ENCODE measurements at places on chromosomes 13 and 19.

- DNase-seq: no peak
Measured at GRCh38 chr19:4803736-4804695, 12.5 kb downstream of the FEM1A start.

DNA sequence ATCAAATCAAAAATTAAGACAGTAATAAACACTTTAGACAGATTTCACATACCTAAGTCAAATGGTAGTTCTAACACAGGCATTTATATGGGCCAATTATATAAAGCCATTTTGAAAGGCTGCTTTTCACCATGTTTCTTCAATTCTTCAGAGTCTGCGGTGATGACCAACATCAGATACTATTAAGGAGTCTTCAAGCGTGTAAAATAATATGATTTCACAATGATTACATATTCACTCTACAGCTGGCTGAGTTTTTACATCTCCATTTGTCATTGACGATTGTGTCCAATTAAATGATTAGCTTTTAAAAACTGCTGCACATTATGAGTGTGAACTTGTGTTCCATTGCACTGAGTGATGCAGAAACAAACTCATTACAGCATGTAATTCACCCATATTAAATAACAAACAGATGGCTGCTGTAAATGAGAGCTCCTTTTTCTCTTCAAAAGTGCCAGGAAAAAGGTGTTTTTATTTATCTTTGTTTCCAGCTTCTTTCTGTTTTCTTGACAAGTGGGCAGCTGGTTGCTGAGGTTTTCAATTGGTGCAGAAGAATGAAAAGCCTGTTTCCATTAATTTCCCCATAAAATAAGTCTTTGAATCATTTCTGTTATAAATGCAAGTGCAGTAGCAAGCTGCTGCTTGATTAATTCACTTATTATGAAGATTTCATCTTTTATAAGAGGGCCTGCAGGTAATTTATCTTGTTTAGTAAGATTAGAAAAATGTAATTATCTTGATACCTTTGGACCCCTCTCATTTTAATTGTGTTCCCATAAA is 676.1 kb upstream of the KLHL1 start:
- no peak for DNase-seq

DNA sequence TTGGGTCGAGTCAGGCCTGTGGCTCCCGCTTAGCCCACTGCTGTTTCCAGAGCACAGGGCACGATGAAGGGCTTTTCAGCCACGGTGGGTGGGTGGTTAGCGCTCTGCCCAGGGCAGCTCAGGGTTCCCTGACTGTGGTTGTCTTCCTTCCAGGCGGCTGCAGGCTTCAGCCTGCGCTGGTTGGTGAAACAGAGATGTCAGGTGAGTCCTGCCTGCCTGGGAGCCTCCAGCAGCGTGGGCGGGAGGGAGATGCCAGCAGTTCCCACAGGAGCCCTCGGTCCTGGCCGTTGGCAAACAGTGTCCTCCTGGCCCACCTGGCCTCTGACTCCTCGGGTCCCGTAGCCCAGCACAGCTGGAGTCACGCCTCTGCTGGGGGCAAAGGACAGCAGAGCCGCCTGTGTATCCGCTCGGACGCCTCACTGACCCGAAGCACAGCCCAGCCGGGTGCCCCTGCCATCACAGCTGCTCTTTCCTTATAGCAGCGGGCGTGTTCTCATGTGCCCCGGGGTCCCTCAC is 9.7 kb downstream of the ADAT3 start:
- no peak for DNase-seq

DNA sequence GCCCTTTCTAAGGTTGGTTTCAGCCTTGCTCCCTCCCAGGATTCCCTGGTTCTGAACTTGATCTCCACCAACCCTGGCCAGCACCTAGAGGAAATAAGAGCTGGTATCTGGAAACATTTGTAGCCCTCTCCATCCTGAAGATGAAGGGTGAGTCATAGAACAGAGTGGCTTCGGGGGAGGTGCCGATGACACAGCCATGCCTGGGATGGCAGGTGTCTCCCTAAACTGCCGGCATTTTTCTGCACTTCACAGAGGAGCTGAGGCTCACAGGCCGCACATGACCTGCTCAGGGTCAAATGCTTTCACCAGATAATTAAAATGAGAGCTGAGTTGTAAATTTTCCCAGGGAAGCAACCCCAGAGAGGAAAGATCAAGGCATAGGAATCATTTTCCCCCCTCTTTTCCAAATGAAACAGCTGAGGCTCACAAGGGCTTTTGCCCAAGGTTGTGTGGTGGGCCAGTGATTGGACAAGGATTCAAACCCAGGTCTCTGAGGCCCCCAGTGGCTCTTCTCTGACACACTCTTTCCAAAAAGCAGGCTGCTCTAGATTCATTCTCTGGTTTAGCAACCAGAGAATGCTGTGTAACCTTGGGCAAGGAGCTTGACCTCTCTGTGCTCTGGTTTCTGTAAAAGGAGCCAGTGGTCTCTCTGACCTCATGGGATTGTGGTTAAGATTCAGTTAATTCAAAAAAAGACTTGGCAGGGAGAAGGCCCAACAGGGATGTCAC is 1.2 kb upstream of the SLC25A42 start:
- DNase-seq: peak; percentile 15

- DNase-seq: no peak
Measured at GRCh38 chr13:78562237-78562889, 41.0 kb downstream of the POU4F1 start.

- DNase-seq: no peak
Measured at GRCh38 chr13:83100237-83100636, 782.0 kb downstream of the SLITRK1 start.

- DNase-seq: no peak
Measured at GRCh38 chr19:41967054-41967783, 8.1 kb upstream of the RABAC1 start.

DNA sequence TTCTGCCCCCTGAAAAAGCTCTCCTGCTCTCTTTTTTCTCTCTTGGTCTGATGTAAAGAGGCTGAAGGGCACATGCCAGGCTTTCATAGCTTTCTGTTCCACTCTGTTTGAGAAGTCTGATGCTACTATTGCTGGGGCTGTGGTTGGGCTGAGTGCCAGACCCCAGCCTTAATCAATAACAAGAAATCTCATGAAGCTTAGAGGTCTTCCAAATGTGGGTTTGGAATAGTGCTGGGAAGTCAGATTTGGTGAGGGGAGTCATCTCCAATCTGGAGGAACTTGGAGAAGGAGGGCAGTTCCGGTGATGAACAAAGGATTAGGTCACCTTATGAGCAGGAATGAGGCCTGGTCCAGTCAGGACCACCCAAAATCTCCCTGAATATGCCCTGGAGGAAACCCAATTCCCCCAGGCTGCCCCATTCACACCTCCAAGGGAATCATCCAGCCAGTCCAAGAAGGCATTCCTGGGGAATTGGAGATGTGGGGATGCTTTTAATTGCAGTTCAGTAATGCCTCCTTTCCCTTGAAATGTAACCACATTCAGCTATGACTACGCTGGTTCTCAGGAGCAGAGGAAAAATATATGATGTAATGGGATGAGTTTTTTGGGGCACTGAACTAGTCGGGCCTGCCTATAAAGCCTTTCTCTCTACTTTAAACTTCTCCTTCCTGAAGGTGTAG is 102.0 kb downstream of the STARD13 start:
- DNase-seq: no peak

GRCh38 chr19:10636304-10636972 is 11.1 kb downstream of the SLC44A2 start:
- no peak for DNase-seq
